Fibroblast of skin of scalp (primary cell): ENCODE measurements at places on chromosomes 3 and 15.

GRCh38 chr3:54507876-54508460, 385.6 kb downstream of the CACNA2D3 start:
- no peak for DNase-seq

DNA sequence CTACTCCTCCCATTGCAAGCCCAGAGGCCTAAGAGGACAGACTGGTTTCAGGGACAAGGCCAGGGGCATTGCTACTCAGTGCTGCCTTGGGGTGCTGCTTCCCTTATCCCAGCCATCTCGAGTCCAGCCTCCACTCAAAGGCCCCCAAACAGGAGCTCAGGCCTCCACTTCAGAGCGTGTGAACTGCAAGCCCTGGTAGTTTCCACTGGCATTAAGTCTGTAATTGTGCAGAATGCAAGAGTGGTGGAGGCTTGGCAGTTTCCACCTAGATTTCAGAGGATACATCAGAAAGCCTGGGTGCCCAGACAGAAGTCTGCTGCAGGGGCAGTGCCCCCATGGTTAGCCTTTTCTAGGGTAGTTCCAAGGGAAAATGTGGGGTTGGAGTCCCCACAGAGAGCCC, 192.8 kb upstream of the ST8SIA2 start:
- DNase-seq: no peak

DNA sequence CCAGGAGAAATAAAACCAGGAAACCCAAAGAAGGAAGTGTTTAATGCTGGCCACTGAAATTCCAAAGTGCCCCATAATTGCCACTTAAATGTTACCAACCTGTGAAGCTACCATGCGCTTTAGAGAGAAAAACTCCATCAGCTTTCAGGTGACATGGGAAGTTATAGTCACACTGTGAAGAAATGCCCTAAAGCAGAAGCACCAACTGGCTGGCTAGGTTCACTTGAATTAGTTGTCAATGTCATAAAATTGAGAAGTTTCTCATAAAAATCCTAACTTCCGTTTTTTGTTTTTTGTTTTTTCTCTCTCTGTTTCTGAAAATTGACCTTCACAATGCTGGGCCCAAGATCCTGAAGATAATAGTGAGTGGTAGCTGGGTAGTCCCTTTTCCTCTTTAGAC, 167.9 kb upstream of the CTNNB1 start:
- DNase-seq: no peak

DNA sequence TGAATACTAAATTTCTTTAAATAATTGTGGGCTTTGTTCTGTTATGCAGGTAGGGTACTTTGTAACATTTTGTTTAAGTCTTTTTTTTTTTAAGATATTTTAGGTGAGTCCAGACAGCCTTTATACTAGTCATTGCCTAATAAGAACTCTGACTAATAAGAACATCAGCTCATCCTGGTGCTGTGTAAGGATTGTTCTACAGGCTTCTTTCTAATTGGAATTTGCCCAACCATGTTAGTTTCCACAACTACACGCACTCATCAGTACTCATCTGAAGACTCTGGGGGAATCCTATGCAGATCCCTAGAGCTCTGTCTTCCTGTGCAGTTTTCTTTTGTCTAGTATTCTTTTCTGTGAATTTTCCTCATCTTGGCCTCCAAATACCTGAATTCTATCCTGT, 741.8 kb downstream of the IGSF11 start:
- DNase-seq: no peak

GRCh38 chr3:33315826-33316225, 38.6 kb downstream of the FBXL2 start:
- DNase-seq: peak; percentile 41

- no peak for DNase-seq
Measured at GRCh38 chr15:101399431-101399830, 90.1 kb downstream of the PCSK6 start.

DNA sequence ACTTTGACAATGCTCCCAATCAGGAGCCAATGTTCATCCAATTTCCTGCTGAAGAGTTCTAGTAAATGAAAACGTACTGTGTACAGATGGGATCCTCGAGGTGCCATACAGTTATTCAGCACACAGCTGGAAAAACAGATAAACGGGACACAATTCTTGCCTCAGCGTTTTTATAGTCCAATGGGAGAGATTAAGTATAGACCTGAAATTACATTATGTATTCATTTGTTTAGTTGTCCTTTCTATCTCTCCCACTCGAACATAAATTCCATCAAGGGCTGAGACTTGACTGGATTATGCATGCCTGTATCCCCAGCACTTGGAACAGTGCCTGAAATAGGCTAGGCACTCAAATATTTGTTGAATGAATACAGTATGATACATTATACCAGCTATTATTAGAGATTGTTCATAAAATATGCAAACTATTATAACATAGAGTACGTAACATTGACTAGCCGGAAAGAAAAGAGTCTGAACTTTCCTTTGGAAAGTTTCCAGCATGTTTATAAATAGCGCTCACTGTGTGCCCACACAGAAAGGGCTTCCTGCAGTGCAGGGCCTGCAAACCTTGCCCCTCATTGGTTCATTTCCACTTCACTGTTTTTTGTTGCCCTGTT, 27.4 kb upstream of the SNTN start:
- peak; percentile 99 for DNase-seq

DNA sequence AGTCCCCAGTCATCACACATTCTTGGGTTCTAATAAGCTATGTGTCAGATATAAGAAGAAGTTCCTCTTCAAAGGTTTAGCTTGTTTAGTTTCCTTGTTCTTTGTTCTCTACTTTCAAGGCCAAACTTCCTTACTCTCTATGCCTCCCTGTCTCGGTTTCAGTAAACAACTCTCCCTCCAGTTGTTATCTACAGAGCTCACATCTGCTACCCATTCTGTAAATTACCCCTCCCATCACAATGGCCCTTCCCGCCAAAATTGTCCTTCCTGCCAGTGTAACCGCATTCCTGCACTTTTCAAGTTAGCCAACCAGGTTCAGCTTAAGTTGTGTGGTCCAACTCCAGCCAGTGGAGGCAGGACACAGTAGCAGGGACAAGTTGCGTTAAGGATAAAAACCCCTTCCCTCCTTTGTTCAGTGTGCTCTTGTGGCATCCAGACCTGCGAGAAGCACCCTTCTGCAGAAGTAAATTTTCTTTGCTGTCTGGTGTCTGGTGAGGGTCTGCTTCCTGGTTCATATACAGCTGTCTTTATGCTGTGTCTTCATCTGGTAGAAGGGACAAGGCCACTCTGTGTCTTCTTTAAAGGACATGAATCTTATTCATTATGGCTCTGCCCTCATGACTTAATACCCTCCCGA, 342.1 kb upstream of the GRM7 start:
- DNase-seq: no peak

DNA sequence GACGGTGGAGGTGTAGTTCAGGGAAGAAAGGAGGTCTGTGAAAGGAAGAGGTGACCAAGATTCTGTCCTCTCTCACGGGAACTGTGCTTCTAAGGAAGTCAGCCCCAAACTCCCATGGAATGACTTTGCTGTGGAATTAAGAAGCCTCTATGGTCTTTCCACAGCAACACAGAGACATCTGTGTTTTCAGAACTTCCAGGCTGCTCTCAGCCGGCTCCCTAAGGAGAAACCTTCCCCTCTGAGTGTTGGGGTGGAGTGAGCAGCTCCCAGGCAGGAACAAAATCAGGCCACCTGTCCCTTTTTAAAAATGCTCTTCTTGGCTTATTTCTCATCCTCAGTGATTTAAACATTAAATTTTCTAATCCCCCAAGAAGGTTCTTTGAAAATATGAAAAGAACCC, 53.3 kb upstream of the SNRK start:
- DNase-seq: no peak

DNA sequence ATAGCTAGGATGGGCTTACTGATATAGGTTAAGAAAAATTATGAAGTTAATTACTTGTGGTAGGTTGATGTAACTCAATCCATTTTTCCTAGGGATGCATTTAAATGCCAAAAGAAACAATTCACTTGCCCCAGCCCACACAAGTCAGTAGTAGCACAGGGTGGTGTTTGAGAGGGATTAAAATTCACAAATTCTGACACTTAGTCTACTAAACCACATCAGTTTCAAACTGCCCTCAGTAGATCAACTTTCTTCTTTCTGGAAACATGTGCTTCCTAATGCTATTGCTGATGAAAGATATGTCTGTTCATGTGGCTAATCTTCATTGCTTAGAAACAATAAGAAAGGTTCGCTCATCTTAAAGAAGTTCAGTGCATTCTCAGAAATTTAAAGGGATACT, 160.6 kb downstream of the EPHA3 start:
- no peak for DNase-seq

- no peak for DNase-seq
Measured at GRCh38 chr15:75044258-75044878, 21.0 kb downstream of the PPCDC start.

GRCh38 chr3:189460511-189460910, 170.7 kb upstream of the TP63 start:
- no peak for DNase-seq

DNA sequence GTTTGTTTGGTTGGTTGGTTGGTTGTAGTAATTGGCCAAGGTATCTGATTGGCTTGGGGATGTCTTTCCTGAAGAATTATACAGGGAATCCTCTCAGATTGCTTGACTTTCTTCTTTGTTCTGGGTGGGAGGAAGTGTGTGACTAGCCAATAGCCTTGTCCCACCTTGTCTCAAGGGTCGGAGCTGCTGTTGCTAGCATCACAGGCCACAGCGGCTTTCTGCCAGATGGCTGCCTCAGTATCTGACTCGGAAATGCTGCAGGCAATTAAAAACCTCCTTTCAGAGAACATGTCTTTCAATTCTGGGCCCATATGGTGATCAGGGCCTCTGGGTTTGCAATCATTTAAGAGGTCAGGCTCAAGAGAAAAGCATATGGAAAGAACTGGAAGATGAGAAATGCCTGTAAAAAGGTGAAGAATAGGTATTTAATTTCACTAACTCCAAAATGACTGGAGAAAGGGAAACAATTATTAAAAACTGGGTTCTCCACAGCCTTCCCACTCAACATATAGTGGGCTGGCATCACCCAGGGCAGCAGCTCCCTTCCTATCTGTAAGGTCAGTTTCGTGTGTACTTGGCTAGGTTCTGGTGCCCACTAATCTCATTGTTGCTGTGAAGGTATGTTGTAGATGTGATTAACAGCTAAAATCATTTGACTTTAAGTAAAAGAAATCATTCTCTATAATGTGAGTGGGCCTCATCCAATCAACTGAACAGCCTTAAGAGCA, 32.4 kb downstream of the TGFBR2 start:
- no peak for DNase-seq

DNA sequence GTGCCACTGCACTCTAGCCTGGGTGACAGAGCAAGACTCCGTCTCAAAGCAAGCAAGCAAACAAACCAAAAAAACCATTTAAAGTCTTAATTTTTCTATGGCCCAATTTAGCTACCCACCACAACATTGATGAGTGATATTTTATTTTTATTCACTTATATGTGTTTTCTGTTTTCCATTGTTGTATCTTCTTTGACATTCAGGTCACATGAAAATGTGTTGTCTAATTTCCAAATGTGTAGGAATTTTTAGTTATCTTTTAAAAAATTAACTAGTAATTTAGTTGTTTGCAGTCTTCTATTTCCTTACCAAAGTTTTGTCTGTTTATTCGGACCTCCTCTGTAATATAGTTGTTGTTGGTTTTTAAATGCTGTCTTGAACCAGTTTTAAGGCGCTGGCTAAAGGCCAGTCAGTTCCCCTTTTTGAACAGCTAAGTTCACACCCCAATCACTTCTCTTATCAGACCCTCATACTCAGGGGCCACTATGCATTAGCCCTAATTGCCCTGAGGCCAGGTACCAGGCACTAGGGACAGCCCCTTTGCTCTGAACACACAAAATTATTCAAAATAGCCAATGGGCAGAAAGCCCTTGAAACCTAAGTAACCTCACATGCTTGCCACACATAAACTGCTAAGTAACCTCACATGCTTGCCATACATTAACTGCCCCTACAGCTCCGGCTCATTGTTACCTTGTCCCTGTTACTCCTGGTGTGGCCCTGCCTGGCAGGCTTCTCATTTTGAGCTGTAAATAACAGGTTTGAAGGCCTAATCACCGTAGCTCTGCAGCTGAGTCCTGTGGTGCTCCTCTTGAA, 4.3 kb upstream of the CCR4 start:
- no peak for DNase-seq

DNA sequence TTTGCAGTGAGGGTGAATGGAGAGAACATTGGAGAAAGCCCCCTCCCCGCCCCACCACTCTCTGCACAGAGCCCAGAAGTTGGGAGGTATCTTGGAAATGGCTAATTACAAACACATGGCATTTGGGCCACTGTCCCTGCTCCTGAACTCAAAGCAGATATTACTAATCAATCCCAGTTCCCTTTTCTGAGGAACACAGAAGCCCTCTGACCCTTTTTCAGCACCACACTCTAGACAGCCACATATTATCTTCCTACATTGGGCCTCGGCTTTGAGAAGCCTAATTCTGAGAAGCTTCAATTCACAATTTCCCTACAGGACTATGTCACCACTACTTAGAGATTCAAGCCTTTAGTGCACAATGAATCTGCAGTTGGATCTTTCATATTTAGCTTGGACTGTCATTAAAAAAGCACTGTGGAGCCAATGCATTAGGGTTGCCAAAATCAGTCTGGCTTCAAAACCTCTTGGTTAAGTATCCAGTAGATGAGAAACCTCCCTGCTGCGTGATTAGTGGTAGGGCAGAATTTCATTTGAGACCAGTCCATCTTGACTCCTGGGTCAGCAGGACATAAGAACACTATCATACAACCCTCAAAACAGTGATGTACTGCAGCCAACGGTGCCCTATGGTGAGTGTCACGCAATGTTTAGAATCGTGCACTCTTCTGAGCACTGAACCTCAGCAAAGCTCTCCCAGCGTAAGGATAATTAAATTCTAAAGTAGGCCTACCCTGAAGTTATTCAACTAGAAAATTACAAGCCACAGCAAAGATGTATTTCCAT, 26.1 kb downstream of the MGLL start:
- no peak for DNase-seq
